Stimulated activated CD4-positive, alpha-beta T cell treated with anti-CD3 and anti-CD28 coated beads, TNF-alpha, amount 100 ng/mL, for 4 hours (primary cell): ENCODE measurements at places on chromosomes 7 and 10.

GRCh38 chr7:84204655-84205054 is 10.1 kb upstream of the SEMA3A start:
- no peak for DNase-seq

DNA sequence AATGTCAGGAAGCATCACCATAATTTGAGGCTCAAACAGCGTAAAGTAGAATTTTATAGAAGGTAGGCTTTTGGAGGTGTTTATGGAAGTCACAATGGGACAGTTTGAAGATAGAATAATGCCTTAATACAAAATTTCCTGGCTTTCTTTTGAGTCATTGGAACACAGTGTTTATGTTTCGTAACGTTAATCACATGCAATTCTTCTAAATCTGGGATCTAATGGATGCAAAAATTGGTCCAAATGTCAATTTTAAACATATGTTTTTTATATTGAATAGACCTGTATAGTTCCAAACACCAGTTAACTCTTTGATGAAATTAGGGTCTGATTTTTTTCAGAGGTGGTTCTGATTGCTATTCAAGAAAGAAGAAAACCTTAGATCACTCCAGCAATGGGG is 86.5 kb upstream of the HPS1 start:
- no peak for DNase-seq

GRCh38 chr7:99579956-99580777 is 17.9 kb upstream of the TMEM225B start:
- peak; percentile 54 for DNase-seq

- DNase-seq, result no peak
These were observed 483.6 kb downstream of the INHBA start for GRCh38 chr7:41219276-41219675.

DNA sequence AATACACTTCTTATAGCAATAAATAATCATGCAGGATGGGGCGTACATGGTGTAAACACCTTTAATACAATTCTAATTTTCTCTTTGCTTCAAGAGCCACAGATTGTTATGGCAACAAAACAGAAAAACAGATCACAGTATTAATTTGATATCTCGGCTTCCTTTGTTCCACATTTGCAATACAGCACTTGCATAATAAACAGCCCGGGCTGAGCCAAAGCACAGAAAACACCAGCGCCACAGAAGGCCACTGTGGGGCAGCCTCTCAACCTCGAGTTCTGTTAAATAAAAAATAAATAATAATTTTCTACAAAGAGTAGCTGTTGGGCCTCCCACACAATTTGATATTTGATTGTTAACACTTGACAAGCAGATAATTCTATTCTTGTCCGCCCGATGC is 255.9 kb downstream of the USP6NL start:
- DNase-seq, result no peak

DNA sequence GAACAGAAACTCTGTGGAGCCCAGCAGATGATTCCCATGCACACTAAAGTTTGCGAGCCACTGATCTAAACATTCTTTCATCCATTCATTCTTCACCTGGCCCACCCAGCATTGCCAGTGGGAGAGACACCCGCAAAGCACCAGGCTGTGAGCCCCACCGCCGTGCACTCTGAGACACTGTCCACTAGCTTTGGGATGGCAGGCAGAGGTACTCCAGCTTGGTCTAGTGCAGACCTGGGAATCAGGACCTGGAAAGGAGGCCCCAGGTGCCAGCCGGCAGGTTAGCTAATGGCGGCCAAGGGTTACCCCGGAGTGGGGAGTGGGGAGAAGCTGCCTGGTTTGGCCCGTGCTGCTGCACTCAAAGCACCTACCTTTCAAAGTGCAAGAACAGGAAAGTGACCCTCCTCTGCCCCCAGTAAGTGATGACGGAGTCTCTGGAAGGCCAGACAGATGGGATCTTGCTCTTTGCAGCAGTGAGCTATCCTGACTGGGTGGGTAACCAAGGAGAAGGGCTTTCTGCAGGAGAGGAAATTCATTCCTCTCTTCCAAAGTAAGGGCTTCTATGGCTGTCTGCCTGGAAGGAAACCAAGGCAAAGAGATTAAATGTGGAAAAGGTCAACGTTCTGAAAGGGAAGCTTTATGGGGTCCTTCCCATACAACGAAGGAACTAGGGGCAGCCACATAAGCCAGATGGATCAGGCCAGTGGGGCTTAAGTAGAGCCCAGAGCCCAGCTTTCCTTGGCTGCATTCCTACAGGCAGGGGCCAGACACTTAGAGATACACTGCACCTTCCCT is 74.2 kb upstream of the LRRC4 start:
- DNase-seq, result no peak

DNA sequence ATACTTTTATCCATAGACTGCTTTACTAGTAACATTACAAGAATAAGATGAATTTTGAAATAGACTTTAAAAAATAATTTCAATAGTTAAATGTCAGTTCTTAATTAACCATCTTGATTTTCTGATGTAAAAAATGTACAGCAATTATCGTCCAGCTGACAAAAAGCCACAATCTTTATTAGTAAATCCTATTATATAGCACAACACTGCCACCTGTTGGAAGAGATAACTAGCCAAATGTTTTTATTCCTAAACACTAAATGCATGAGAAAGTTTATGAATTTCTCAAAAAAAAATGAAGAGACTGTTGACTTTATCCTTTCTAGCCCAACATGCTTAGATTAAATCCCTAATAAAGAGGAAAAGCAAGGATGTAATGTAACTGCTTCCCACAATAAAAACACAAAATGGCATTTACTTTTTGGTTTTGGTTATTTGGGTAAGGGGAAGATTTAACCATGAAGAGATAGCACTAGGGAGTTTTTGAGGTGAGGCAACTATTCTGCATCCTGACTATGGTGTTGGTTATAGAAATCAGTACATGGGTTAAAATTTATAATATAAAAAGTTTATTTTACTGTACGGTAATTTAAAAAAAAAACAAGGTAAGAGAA is 8.0 kb downstream of the COA1 start:
- no peak for DNase-seq

- DNase-seq, result no peak
These were observed 46.7 kb upstream of the OPN4 start for GRCh38 chr10:86607674-86608073.

GRCh38 chr10:78747401-78748234 is 321.1 kb upstream of the ZMIZ1 start:
- DNase-seq, result no peak

- no peak for DNase-seq
These were observed 203.0 kb upstream of the MEOX2 start for GRCh38 chr7:15889507-15889906.

DNA sequence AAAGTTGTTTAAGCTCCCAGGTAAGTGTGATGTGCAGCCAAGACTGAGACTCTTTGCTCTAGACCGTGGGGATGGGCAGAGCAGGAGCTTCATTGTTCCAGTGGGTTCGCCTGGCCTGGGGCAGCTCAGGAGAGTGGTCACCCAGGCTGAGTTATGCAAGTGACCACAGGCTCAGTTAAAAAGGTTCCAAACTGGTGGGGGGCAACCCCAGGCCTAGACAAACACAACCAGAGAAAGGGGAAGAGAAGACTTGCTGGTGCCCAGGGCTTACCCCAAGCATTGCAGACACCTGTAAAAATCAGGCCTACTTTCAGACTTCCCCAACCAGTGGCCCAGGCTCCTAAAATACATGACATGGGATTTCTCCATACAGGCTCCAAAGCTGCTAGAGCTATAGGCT is 21.6 kb downstream of the CREB3L2 start:
- DNase-seq, result no peak

DNA sequence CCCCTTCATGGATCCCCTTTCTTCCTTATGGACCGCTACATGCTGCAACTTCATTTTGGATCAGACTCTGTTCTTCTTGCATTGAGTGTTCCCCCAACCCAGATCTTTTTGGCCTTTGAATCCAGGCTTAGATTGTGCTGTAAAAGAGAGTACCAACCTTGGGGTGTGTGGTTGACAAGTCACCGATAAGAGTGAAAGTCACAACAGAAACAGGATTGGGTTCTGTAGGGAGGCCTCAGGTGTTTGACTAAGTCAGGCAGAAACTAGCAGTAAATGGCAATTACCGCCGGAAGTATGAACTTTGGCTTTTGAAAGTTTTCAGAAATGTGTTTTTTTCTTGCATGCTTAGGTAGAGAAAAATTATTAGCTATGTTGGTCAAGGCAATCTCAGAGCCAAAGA is 89.3 kb downstream of the TMEM106B start:
- no peak for DNase-seq

DNA sequence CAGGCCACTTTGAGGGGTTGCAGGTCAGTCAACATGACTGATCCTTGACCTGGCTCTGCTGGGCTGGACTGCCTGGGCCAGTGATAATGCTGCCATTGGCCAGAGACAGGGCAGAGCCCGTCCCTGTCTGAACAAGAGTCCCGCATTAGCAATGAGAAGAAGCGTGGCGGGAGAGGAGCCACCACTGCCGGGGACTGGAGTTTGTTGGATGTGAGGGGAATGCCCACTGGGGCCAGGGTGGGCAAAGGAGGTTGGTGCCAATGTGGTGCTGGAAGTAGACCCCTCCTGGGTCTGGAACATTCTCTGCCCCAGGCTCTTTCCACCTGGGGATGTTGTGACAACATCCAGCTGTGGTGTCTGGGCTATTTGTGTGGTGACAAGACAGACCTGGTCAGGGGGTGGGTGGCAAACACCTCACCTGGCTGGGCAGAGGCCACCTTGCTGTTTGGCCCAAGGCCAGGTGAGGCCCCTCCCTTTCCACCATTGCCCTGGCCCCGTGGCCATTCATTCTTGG is 7.6 kb downstream of the SAP25 start:
- DNase-seq, result no peak

GRCh38 chr7:118590107-118590506 is 365.6 kb downstream of the ANKRD7 start:
- no peak for DNase-seq

GRCh38 chr10:98320486-98321185 is 52.6 kb upstream of the LOXL4 start:
- no peak for DNase-seq

DNA sequence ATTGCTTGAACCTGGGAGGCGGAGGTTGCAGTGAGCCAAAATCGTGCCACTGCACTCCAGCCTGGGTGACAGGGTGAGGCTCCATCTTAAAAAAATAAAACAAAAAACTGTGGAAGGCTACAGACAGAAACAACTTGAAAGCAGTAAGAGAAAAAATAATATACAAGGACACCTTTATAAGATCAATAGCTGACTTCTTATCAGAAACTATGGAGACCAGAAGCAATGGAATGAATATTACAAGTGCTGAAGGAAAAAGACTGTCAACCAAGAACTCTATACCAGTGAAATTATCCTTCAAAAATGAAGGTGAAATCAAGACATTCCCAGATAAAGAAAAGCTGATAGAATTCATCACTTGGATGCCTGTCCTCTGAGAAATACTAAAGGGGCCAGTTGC is 49.0 kb downstream of the RBAK start:
- no peak for DNase-seq

DNA sequence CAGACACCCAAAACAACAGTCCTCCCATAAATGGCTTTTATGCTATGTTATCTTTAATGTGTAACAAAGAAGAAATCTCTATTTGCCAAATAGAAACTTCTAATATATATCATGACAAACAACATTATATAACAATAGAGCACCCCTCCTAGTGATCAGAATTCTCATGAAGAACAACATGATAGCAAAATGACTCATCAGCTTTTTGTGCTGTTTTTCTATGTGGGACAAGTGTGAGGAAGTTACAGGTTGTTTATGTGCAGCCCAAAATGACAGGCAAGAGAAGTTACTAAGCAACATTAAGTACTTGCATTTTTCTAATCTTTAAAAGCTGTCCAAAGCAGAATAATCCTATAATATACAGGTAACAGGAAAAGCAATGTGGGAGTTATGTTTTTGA is 7.7 kb downstream of the DGKB start:
- no peak for DNase-seq

GRCh38 chr7:16202303-16202702 is 219.0 kb downstream of the CRPPA start:
- DNase-seq, result no peak

DNA sequence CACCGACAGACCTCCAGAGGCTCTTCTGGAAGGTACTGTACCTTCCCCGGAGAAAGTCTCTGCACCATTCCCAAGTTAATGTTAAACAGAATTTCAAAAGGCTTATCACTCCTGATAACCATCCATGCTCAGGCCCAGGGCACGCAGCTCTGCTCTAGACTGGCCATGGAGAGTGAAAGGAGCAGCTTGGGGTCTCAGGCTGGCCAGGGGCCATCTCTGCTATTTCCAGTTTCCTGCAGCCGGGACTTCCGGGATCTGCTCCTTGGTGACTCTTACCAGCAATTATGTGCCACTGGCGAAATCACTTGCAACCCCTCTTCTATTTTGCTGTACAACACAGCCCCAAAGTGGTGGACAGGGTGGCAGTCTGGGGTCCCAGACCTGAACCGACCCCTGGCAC is 6.0 kb downstream of the CLDN15 start:
- DNase-seq, result no peak

- DNase-seq, result no peak
These were observed 1.8 kb upstream of the LDB3 start for GRCh38 chr10:86666538-86666937.
